ENCODE measurements at places on chromosomes 3 and 15.

- DNase-seq: no peak
Measured at GRCh38 chr15:85649372-85649771, 145.4 kb downstream of the KLHL25 start.

GRCh38 chr15:57323806-57324589, 52.3 kb upstream of the CGNL1 start:
- DNase-seq: no peak

DNA sequence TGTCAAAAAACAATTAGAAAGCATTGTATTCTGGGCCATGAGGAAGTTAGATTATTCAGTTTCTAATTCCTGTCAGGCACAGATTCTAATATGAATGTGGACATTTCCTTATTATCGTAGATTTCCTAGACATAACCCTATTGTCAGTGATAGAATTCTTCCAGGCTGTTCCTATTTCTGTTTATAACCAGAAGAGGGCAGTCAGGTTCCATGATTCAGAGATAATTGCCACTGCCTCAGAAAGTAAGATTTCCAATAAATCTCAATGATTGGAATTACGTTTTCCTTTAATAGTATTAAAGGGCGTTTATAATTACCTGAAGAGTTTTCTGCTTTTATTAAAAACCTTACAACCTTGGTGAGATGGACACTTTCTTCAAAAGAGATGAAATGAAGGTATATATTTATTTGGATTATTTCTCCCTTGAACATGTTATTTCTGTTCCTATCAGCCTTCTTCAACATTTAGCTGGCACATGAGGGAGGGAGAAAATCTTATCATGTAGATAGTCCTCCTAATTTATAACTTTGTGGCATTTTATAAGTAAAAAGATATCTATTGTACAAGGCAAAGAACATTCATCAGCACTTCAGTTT, 439.2 kb downstream of the MCTP2 start:
- no peak for DNase-seq

DNA sequence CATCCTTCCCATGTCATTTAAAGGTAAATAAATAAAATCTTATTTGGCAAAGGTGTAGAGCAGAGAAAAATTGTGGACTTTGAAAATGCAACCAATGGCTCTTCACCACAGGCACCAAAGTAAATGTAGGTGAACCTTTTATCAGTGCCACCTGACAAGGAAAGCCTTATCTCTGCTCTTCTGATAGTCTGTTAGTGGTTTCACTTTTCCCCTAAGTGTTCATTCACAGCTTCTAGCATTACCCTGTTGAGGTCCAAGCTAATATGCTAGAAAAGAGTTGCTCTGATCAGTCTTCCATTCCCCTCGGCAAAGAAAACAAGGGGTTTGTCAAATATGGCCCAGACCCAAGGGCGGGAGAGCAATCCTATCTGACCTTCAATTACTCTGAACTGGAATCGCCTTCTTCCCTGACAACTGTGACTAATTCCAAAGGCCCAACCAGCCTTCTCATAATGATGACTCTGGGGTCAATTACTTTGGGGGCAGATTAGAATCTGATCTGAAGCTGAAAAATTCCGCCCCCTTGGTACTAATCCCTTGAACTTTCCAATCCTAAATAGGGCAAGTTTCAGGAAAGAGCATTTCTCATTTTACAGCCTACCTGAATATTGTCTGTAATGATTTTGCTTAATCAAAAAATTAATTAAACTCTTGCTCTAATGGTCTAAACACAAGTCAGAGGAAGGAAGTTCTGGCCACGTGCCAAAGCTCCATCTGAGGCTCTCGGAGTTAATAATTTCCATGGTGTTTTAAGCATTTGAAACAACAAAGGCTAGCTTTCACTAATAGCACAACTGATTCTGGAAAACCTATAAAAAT, 52.4 kb downstream of the SETMAR start:
- DNase-seq: no peak

- no peak for DNase-seq
Measured at GRCh38 chr3:123383091-123384053, 65.5 kb downstream of the ADCY5 start.

- DNase-seq: no peak
Measured at GRCh38 chr15:20644896-20645295, 103.3 kb upstream of the GOLGA6L6 start.

Data from C1 segment of cervical spinal cord (tissue), 14 donors.